ENCODE measurements at places on chromosomes 13 and 19.

GRCh38 chr19:55283548-55284377, at the start of gene BRSK1:
Gene BRSK1, plus strand, starts transcription at chr19:55283997. Its CDS starts 446 bp downstream, at chr19:55284443.
- DNase-seq, result peak; percentile 90

DNA sequence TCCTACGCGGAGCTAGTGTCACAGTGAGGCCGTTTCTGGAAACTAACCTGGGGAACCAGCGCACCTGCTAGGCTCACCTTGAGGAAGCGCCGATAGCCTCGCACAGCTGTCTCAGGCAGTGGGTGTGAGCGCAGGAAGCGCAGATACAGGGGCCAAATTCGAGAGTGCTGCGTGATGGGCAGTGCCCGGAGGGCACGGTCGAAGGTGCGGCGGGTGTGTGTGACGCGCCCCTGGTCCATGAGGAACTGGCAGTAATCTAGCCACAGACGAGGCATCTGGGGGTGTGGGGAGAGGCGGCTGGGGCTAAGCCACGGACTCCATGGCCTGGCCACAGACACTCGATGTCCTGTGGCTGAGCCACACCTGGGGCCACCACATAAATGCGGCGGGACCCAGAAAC, 2.2 kb downstream of the XAB2 start:
- no peak for DNase-seq

DNA sequence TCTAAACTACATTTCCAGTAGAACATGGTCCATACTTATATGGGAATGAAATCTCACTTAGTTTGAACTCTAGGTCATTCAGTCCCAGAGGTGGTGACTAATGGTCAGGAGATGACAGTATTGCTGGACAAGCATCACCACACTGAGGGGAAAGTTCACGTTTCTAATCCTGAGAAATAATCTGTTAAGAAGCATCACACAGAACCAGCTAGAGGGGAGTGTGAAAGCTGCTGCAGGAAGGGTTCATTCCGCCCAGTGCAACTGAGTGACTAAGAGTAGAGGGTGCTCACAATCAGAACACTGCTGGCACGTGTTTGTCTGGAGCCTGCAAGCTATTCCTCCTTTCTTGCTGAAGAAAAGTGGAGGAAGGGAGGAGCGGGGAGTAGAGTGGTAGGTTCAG, 2.7 kb downstream of the COL4A1 start:
- DNase-seq, result peak; percentile 40

DNA sequence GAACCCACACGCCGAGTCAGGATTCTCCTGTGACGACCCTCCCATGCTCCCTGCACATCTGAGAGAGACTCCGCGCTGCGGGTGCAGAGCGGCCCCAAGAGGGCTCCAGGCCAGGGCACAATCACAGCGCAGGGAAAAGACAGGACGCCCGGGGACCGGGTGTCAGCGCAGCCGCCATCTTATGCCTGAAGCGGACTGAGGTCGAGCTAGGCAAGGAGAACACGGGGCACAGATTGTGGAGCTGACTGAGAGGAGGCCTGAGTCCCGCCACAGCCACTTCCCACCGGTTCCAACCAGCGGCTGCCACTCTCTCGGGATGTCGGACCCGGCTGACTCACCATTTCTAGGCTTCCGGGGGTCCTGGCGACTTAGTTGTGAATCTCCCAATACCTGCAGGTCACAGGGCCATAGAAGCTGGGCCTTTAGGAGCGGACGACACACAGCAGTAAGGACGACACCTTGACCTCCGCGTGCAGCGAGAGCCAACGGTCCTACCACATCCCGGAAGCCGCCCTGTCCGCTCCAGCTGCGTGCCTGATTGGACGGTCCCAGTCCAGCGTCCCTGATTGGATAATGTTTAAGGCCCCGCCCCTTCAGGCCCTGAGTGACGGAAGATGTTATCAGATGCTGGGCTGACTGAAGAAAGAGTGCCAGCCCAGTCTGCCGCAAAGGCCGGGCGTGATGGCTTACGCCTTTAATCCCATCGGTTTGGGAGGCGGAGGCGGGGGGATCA, at the start of gene ZNF728:
Gene ZNF728, minus strand, starts transcription at position 487 of the 733 bp plus-strand sequence. Its CDS starts 146 bp downstream, at position 341.
- no peak for DNase-seq

- DNase-seq, result peak; percentile 66
Observed at GRCh38 chr13:30759748-30760147, 24.4 kb downstream of the ALOX5AP start.

DNA sequence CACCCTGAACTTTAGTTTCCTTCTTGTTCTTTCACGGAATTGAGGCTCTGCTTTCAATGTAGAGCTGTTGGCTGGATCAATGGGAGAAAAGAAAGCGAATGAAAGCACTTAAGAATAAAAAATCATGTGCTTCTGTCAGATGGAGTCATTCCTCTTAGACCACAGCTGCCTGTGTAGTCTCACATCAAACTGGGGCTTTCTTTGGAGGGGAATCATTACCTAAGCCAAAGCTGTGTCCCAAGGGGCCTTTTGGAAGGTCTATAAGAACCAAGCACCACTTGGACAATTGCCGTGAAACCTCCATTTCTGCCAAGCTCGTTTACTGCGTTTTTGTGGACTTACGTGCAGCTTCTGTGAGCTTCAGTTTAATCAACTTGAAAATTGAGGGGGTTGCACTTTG, 44.2 kb upstream of the RNF113B start:
- DNase-seq, result no peak

- DNase-seq, result peak; percentile 86
Observed at GRCh38 chr13:110233181-110233950, 73.6 kb downstream of the COL4A1 start.

GRCh38 chr19:48768994-48769713, 13.8 kb downstream of the FGF21 start:
- DNase-seq, result no peak

- DNase-seq, result no peak
Observed at GRCh38 chr13:98267080-98267912, 90.2 kb upstream of the RNF113B start.

- no peak for DNase-seq
Observed at GRCh38 chr13:81596224-81596753, 1255.4 kb upstream of the SPRY2 start.

- DNase-seq, result no peak
Observed at GRCh38 chr13:84999252-84999651, 800.0 kb downstream of the SLITRK6 start.

DNA sequence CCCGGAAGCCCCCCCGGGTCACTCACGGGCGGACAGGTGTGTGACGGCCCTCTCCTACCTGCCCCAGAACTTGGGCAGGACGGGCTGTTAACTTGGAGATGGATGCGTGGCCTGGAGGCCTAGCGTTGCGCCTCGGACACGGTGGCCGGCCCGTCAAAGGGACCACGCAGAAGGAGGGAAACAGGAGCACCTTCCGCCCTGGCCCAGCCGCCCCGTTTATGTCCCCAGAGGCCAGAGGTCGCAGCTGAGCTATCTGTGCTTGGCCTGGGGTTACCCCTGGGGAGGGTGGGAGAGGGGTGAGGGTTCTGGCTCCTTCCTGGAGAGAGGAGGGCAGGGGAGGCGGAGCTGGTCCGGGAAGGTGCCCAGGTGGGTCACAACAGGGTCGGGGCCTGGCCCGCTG, 35.6 kb downstream of the GADD45B start:
- DNase-seq, result no peak

GRCh38 chr13:114004420-114005205, 30.7 kb upstream of the C13orf46 start:
- no peak for DNase-seq

DNA sequence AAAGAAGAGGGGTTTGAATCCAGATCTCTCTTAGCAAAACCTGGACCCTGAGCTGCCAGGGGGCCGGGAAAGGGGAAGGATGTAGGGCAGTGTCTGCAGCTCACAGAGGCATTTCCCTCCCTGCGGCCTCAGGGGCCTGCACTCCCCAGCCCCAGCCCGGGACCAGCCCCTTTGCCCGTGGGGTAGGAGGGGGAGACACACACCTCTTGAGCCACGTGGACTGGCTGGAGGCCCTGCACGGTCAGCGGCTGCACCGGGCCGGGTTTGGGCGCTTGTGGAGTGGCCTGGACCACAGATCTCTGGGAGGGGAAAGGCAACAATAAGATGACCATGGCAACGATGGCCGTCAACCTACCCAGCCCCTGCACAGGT, 26.9 kb downstream of the RFX1 start:
- no peak for DNase-seq
